ENCODE measurements at places on chromosomes 6 and 20. TPM values are rescaled to one million over a fixed set of nuclear protein-coding genes. Genes with fewer than 3 reads are reported as not detected.

GRCh38 chr20:54469952-54470351, 5.4 kb upstream of the DOK5 start:
- no peak for DNase-seq

- DNase-seq = no peak
Measured at GRCh38 chr6:103062136-103062535, 1668.6 kb downstream of the GRIK2 start.

DNA sequence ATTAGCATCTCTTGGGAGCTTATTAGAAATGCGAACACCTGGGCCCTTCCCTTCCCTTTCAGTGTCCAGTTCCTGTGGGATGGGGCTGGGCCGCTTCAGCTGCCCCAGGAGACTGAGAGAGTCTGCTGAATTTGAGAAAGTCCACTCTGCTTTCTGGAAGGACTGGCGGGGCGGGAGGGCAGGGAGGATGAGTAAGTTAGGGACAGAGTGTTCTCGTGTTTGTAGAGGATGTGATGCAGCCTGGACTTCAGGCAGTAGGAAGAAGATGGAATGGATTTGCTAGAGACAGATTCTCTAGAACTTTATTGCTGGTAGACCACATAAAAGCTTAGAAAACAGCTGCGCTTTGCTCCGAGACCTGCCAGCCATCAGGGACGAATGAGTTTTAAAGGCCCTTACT, 1.1 kb upstream of the TULP4 start:
- peak; percentile 23 for DNase-seq

DNA sequence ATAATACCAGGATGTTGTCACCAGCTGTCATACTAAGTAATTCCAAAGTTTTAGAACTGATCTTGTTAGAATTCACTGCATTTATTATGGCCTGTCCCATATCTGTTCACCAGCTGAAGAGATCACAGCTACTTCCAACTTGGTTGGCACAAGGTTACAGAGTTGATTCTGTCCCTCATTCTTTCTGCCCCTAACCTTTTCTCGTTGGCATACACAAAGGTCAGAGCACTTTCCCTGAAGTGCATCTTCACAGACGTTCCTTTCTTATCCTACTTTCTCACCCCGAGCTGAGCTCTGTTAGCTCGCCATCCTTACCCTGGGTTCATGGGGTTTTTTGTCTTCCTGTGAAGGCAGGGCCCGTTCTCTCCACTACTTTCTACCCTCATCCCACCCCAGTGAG, 66.0 kb upstream of the VSTM2L start:
- no peak for DNase-seq

DNA sequence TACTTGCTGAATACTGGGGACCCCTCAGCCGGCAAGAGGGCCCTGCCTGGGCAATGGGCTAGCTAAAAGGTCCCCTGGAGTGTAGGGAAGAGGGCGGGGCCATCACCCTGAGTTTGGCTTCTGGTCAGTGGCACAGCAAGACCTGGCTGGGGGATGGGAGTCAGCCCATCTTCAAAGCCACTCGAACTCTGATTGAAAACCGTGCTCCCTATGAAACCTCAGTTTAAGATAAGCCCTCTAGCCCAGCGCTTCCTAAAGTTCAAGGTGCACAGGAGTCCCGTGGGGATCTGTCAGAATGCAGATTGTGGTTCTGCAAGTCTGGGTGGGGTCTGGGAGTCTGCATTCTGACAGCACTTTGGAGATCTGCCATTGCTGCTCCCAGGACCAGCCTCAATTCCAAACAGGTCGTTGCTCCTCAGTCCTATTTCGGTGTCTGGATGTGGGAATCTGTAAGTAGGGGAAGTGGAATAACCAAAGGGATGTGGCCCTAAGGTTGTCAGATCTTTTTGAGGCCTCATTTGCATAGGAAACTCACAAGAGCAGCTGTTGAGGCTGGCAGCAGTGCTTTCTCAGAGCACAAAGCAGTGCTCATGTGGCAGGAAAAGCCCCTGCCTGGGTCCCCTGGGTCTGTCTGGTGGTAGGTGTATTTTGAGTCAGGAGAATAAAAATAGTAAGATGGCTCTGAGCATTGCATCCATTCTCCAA, 85.3 kb upstream of the SCP2D1 start:
- DNase-seq = no peak

DNA sequence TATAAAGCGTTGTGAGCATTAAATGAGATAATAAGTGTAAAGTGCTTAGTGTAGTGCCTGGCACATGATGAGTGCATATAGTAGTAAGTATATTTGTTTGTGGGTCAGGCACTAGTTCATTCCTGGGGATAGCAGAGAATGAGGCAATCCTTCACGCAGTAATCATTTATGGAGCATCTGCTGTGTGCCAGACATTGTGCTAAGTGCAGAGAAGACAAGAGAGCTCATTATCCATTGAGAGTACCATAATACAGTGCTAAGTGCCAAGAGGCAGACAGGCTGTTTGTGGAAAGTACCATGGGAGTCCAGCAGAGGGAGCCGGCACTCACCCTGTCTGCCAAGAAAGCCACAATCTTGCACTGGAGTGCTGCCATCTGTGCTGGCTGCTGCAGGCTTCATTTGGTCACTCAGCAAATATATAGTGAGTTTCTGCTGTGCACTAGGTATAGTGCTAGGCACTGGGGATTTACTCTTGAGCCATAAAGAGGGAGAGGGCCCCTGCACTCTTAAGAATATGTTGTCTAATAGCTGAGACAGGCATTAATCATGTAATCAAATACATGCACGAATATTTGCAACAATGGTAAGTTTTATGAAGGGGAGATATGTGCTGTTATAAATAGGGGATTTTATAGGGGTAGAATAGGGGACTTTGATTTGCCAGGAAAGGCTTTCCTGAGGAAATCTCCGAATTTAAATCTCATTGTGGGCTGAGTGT, 12.9 kb upstream of the MROH8 start:
- peak; percentile 83 for DNase-seq

DNA sequence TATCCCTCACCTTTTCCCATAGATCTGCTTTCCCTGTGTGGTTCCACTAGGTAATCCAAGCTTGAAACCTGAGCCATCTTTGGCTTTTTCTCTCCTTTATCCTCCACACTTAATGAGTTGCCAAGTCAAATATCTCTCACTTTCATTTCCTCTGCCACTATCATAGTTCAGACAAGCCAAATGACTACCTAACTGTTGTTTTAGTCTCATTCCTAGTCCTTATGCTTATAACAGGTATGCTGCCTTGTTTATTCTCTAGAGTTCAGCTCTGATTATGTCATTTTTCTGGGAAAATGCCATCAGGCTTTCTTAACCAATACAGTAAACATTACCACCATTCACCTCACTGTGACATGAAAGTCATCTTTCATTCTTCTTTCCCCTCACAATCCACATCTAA, 6.5 kb downstream of the EFHC1 start:
- no peak for DNase-seq

DNA sequence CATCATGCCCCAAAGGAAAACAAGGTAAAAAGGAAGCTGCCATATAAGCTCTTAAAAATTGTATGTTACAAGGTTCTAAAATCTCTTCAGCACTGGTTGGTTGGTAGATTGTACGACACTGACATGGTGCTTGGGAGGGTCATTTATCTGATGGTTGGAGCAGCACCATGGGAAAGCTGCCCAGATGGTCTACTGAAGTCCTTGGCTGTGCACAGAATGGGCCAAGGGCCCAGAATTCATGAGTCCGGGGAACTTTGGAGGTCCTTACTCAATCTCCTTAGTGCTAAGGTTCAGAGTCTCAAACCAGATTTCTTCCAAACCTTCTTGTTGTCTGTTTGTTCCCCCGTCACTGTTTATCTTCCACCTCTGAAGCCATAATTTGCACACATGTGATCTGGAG, 314.4 kb downstream of the ESR1 start:
- no peak for DNase-seq

DNA sequence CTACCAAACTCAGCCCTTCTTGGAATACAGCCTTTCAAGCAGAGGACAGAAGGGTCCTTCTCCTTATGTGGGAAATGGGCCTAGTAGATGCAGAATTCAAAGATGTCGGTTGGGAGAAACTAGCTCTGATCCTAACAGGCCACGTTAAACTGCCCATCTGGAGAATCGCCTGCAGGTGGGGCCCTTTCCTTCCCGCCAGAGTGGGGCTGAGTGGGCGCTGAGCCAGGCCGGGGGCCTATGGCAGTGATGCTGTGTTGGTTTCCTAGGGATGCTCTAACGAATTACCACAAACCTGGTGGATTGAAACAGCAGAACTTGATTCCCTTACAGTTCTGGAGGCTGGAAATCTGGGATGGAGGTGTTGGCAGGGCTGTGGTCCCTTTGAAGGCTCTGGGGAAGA, 9.1 kb downstream of the MAPK13 start:
- DNase-seq = no peak

GRCh38 chr6:55277646-55278045, 49.6 kb upstream of the GFRAL start:
- DNase-seq = no peak

DNA sequence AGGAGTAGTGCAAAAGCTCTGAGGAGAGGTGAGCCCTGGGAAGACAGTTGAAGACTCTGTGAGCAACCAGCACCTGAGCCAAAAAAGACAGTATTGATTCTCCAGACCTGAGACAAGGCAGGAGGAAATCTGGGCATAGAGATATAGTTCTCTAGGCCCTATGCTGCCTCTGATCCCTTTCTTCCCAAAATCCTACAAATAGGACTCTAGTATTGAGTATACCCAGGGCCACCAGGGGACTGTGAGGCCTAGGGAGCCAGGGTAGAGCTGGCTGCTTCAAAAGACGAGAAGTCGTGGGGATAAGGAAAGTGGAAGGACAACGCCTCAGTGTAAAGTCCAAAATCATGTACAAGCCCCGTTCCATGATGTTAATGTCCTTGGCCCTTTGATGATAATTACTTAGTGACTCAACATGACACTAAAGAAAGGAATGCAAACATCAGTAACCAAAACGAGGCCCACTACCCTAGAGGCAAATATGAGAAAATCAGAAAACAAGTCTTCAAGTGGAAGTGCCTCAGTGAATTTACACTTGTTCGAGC, 197.3 kb upstream of the PROKR2 start:
- no peak for DNase-seq

GRCh38 chr6:45787384-45787783, 228.3 kb downstream of the CLIC5 start:
- DNase-seq = no peak

DNA sequence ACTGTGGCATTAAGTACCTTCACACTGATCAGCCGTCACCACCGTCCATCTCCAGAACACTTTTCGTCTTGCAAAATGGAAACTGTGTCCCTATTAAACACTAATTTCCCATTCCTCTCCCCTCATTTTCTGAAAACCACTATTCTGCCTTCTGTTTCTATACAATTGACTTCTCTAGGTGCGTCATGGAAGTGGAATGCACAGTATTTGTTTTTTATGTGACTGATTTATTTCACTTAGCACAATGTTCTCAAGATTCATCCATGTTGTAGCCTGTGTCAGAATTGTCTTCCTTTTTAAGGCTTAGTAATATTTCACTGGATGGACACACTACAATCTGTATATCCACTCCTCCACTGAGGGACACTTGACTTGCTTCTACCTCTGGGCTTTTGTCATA, 53.8 kb upstream of the PDE10A start:
- DNase-seq = no peak

- no peak for DNase-seq
Measured at GRCh38 chr6:169886631-169887227, 135.3 kb downstream of the ERMARD start.

DNA sequence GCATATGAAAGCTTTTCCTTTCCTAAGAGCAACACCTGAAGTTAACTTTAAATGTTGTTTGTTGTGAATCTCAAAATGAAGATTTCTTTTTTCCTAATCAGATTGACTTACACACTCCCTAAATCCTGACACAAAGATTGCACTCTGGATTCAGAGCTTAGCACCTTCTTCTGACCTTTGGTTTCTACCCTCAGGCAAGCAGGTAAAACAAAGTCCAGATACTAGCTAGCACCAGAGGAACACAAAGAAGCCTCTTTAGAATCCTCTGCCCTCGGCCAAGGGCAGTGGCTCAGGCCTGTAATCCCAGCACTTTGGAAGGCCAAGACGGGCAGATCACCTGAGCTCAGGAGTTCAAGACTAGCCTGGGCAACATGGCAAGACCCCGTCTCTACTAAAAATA, 14.5 kb downstream of the SERAC1 start:
- no peak for DNase-seq

DNA sequence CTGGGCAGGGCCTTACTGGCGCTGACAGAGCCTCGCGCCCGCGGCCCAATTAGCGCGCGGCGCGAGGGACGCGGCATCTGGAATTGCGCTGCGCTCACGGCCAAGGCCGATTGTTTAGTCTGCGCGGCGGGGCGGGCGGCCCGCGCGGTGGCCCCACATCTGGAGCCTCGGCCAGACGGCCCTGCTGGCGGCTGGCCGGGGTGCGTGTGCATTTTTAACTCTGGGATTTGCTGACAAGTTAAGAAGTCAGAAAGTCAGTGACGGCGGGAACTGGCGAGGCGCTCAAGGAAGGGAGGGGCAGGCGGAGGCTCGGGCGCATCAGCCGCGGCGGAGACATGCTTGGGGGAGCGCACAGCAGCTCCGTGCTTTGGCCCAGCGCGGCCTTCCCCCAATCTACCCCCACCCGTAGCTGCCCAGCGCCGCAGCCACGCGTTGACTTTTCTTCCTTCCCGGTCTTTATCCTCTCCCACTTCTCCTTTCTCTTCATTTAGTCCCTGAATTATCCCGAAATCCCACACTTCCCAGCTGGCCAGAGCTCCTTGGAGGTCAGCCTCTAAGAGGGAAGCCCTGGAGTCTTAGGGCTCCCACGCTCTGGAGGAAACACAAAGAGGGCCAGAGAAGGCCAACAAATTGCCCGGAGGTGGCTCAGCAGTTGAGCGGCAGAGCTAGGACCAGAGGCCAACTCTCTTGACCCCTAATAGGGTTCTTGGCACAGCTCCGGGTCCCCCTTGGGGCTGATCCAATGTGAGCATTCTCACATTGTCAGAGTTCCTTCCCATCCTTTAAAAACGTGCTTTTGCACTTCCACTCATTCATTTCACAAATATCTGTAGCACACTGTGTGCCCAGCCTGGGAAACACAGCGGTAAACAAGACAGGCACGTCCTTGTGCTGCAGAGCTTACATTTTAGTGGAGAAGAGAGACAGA, 40.8 kb upstream of the FOXP4 start:
- peak; percentile 69 for DNase-seq

DNA sequence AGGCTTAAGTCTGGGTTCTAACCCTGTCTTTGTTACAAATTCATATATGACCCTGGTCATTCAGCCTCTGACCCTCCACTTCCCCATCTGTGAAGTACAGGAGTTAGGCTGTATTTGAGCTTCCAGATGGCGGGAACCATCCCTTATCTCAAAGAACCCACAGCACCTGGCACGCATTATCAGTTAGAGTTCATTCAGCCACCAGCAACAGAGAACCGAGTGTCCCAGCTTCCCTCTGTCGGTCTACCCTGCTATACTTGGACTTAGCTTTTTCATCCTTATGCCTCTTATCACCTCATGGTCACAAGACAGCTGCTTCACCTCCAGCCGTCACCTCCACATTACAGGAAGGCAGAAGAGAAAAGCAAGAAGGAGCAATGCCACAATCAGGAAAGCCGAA, 147.8 kb downstream of the EYA2 start:
- DNase-seq = no peak

DPPA5 gene
- total RNA-seq = not detected

RSPO4 gene
- total RNA-seq = 0.30 TPM

CRISP3 gene
- total RNA-seq = not detected

TREM1 gene
- total RNA-seq = 2.7 TPM

PREX1 gene
- 31.0 TPM for total RNA-seq

EPPIN gene
- not detected for total RNA-seq
